ENCODE measurements at places on chromosomes 12 and 14. TPM values are rescaled to one million over a fixed set of nuclear protein-coding genes. Genes with fewer than 3 reads are reported as not detected.

- no peak for DNase-seq
Observed at GRCh38 chr12:50985322-50985721, 33.0 kb downstream of the HIGD1C start.

GRCh38 chr14:32121536-32121935, 44.4 kb downstream of the ARHGAP5 start:
- no peak for DNase-seq

DNA sequence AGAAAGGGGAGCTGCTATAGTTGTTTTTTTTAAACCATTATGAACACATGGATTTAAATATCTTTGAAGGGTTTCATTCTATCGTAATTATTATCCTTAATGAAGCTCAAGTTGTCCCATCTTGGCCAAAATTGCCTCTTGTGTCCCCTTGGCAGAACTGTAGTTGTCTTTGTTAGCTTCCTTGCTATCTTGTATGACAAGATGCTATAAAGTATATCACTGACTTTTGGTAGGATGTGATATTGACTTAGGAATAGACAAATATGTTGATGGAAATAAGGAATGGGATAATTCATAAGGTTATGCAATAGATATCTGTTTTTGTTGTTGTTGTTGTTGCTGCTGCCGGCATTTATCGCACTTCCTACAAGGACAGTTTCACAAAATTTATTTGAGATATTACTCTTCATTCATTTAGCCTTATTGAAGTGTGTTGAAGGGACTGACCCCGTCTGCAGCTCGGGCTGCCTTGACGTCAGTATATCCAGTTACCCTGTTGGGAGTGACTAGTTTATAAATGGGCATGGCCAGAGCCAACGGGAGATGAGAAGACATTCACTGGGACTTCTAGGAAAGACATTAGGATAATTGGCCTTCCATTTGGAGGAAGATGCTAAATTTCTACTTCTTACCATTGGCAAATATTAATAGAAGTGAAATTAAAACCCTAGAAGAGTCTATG, 26.1 kb upstream of the APOLD1 start:
- no peak for DNase-seq

- no peak for DNase-seq
Observed at GRCh38 chr12:5498076-5498475, 66.2 kb downstream of the NTF3 start.

DNA sequence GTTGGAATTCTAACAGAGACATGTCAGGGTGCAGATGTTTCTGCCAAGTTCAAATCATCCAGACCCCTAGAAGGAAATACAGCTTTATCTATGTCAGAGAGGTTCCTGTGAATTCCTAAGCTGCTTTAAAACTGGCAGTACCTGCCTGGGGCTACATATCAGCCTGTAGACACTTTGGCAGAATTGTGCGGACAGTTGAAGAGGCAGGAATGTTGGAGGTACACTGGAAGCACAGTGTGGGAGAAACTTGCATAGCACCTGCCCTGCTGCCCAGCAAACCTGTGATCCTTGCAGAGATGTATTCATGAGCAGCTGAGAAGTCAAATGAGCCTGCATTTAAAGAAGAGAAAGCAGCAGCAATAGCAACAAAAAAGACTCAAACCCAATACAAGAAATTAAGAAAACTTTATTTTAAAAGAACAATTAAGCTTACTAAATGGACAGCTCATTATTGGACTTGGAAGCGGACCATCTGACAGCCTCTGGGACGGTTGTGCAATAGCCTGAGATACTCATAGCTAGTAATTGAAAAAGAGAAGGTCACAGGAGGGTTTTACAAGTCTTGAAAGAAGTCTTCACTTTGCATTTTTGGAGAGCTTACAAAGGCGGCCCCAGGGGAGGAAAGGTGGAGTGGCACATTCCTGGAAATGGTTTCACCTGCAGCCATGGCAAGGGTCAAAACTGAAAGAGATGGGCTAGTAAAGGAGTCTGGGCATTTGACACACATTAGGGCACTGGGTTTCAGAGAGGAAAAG, 280.9 kb upstream of the FLRT2 start:
- DNase-seq = no peak

DNA sequence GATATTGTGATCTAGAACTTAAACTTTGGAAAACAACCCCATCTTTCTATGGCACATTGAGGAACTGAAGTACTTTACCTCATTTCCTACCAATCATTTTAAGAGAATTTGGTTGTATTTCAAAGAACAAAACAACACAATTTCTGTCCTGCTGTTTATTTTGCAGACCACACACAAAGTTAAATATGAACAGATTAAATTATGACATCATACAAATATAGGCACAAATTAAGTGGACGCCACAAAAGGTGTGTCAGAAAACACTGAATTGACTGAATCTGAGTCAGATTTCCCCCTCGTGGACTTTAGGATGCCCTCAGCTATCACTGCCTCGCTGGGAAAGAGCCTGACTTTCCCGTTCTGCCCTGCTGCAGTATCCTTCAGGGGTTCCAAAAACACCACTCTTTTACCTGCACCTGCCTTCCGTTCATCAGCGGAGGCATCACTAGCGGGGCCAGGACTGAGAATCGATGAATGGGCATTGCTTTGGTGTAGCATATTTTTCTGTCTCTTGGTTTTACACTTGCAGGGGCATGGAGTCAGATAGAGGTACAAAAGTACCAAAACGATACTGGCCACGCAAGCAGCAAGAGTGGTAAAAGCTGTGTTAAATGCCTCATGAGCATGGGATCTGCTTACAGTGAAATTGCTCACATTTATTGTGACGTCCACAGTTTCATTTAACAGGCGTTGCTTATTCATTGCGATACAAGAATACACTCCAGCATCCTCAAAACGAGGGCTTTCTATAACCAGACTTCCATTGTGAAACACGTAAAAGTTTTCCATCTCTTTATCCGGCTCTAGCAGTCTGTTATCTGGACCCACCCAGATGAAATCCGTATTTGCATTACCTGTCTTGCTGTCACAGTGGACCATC, 2.0 kb upstream of the PCED1B start:
- no peak for DNase-seq

DNA sequence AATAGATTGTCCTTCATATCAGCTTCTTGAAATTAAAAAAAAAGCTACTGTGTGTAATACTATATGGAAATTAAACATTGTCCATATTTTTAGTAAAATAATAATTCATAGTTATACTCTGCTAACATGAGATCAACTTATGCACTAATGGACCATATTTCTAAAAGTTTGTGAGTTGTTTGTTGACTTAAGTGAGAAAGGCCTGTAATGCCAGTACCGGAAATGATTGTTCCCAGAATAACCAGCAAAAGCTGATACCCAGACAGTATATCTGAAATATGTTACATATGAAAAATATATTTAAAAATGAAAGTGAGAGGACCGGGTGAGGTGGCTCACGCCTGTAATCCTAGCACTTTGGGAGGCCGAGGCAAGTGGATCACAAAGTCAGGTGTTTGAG, 35.9 kb downstream of the WNK1 start:
- no peak for DNase-seq

GRCh38 chr14:29075761-29076160, 309.2 kb downstream of the FOXG1 start:
- no peak for DNase-seq

- DNase-seq = no peak
Observed at GRCh38 chr14:88029500-88029899, 24.6 kb downstream of the GPR65 start.

DNA sequence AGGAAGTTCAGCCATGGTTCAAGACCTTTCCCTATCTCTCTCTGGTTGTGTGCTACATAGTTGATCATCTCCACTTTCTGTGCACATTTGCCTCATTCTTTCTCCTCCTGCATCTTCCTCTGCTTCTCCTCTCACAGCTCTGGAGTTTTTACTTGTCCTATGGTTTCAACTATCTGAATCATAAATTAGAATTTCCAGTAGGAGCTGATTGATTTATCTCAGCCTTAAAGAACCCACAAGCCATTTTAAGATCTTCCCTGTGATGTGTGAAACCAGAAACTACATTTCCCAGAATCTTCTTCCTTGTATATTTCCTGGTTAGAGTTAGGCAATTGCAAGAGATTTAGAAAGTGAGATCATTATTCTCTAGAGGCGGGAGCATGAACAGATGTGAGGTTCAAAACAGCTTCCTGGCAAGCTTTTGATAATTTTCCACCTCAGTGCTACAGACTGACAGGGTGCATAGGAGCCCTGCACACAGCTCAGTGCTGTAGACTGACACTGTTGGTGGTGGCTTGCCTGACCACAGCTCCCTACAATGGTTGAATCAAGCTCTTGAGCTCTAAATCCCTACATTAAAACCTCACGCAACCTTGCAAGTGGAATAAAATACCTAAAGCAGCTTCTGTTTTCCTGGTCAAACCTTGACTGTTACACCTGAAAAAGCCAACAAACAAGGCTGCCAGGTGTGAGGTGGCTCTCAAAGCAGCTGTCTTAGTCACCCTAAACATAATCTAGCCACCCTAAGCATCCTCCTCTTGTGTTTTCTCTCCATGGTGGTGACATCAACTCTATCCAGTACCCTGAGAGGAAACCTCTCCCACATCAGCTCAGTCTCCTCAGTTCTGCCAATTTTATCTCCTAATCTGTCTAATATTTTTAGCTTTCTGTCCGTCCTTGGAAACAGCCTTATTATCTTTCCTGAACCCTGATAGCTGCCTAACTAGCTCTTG, 21.5 kb upstream of the IFNG start:
- no peak for DNase-seq

The RAB2B gene
- total RNA-seq = 31.6 TPM

The KLRG1 gene
- total RNA-seq = 7.0 TPM

The LIN7A gene
- total RNA-seq = 5.8 TPM

The AKAP6 gene
- 9.7 TPM for total RNA-seq

The APOF gene
- total RNA-seq = not detected
